ENCODE measurements at places on chromosomes 3 and 15.

DNA sequence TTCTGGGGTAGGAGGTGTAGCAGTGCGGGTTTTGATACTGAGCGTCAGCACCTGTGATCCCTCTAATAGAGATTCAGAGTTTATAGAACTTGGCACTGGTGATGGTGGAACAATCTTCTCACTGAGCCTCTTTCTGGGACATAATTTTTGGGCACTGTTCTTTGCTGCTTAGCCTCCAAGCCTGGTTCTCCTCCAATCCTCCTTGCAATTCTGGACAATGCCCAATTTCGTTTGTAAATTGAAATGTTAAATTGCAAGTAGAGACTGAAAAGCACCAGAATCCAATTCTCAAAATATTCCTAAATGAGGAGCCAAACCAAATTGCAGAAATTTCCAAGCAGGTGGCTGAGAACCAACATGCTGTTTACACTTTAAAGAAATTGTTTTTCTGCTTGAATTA lies 149.8 kb upstream of the ABI3BP start:
- no peak for DNase-seq

- no peak for DNase-seq
Measured at GRCh38 chr3:15831927-15832326, 34.1 kb upstream of the ANKRD28 start.

- no peak for DNase-seq
Measured at GRCh38 chr3:106683953-106684620, 693.2 kb upstream of the CCDC54 start.

- DNase-seq, result no peak
Measured at GRCh38 chr3:190614226-190615059, 100.6 kb downstream of the IL1RAP start.

- DNase-seq, result no peak
Measured at GRCh38 chr15:58038426-58039078, 27.0 kb downstream of the ALDH1A2 start.

GRCh38 chr3:13073326-13074005 lies at the start of gene IQSEC1:
TSS of gene IQSEC1 (minus strand) at chr3:13073429. CDS start at chr3:13073014, 415 bp downstream.
- peak; percentile 27 for DNase-seq

- DNase-seq, result no peak
Measured at GRCh38 chr3:127791221-127791913, 30.9 kb downstream of the MGLL start.

DNA sequence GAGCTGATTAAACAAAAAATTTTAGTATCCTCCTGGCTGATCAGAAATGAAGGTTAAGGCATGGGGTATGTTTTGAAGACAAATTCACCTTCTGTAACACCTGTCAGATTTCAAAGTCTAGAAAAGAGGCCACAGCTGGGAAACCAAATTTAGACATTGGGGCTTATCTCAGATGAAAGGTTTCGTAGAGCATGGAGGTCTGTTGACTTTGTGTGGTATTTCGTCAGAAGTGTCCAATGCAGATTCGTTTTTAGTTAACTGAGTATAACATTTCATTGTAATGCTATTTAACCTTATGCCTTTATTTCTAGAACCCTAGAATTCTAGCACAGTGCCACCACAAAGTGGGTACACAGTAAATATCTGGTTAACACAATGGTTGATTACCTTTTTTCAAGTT lies 61.7 kb downstream of the FNDC3B start:
- no peak for DNase-seq

DNA sequence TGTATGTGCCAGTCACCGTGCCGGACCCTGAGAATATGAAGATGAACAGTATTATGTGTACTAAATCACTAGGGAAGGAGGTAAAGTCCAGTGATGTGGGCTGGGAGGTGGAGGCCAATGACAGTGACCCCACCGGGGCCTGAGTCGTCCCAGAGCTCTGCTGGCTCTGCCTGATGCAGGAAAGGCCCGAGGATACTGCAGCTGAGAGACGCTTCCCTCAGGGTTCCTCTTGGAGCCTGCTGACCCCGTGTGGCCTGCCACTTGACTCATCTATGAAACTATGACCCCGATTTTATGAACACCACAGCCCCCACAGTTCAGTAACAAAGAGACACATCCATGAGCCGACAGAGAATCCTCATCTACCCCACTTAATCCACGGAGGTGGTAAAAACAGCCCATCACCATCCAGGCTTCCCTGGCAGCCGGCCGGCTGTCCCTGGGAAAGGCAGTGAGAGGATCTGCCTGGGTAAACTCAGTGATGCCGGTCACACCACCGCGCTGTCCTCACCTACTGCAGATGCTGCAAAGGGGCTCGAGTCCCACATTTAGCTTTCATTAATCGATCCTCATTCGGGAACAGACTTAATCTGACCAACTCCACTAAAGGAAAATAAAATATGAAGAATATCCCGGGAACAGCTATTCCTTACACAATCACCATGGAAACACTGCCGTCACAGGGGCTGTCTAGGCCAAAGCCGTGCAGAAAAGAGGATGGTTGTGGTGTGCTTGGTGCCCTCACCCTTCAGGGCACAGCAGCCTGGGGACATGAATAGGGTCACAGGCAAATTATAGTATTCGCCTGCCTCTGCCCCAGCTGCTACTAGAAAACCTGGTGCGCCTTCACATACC lies 82.9 kb downstream of the ARRDC4 start:
- DNase-seq, result no peak

GRCh38 chr3:124659175-124659574 lies 71.1 kb upstream of the UMPS start:
- no peak for DNase-seq

DNA sequence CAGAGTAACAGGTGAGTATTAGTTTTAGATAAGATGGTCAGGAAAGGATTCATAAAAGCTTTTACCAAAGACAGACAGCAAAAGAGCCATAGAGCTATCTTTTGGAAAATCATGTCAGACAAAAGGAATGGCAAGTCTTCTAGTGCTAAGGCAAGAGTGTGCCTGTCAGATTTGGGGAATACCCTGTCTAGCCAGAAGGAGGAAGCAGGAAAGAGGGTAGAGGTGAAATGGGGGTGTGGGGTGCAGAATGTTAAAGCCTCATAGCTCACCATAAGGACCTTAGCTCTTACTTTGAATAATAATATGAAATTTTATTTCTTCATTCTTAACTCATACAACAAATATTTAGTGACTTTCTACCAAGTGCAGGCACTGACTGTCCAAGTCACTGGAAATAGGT lies 512.1 kb upstream of the ROBO2 start:
- no peak for DNase-seq

Data from right renal pelvis (tissue), 4 donors.